Spinal cord (tissue), 10 donors: ENCODE measurements at places on chromosomes 3 and 15. TPM values are rescaled to one million over a fixed set of nuclear protein-coding genes. Genes with fewer than 3 reads are reported as not detected.

GPR27 gene
- 4.2 TPM for total RNA-seq

TNK2 gene
- total RNA-seq, result 28.3 TPM

LTK gene
- 0.17 TPM for total RNA-seq

SLC28A1 gene
- total RNA-seq, result 0.20 TPM

SENP8 gene
- 6.4 TPM for total RNA-seq

GPR176 gene
- 13.7 TPM for total RNA-seq

POPDC2 gene
- total RNA-seq, result 0.89 TPM

RARB gene
- total RNA-seq, result 42.4 TPM

DNA sequence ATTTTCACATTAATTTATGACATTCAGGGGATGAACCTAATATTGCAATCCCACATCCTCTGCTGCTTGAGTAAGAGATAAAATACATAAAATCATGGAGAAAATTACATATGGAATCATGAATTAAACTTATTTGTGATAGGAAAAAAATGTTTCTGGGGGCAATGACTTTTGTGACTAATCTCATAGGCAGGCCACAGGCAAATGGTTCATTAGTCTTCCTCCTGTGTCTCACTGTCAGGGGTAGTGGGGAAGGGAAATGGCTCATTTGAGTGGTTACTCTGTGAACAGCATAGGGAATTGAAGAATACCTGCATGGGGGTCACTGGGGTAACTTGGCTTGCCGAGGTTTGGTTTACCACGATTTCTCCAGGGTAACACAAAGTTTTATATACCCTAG is 72.0 kb downstream of the TFG start:
- DNase-seq, result no peak

- no peak for DNase-seq
Measured at GRCh38 chr15:40286061-40286532, 3.2 kb upstream of the ANKRD63 start.

DNA sequence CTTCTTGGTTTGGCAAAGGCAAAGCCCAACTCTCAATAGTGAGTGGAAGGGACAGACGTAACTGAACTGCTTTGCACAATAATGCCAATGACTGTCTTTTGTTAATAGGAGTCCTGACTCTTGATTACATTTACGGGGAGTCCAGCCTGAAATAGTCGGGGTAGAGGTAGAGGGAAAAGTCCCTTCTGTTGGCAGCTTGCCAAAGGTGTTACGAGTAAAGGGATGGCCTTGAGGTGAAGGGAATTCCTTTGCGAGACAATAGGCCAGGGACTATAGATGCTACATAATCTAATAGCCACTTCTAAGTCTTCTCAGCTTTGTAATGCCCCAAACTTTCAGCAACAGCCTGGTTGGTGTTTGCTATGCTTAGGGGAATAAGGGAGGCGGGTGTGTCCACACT is 2.2 kb upstream of the SENP2 start:
- DNase-seq, result no peak

GRCh38 chr3:13896473-13897154 is 16.7 kb upstream of the WNT7A start:
- no peak for DNase-seq

DNA sequence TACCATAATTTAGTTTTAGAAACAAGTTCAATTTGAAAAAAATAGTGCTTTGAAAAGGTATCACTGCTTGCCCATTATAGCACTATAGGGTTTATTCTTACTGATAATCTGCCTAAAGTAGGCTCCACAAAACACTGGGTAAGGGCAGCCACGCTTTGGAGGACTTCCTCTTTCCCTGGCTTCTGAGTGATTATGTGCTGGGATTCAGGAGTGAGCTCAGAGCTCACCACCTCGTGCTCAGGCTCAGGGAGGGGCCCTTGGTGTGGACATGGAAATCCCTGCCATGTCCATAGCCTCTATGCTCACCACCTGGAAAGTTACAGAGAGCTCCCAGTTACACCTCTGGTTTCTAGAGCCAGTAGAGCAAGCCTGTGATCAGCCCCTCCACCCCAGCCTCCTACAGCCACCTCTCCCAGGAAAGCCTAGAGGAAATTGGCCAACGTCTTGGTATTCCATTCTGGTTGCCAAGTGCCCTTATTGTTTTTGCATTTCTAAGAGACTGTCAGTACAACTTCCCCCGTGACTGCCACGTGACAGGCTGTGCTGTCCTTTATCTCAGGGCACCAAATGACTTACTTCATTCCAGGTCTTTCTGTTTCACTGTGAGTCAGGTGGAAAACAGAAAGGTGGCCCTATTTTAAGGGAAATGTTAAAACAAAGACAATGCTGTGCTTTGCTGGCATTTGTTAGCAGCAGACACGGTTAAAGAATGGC is 316.0 kb downstream of the RORA start:
- DNase-seq, result no peak

- DNase-seq, result no peak
Measured at GRCh38 chr3:174208161-174208560, 651.0 kb upstream of the NAALADL2 start.

DNA sequence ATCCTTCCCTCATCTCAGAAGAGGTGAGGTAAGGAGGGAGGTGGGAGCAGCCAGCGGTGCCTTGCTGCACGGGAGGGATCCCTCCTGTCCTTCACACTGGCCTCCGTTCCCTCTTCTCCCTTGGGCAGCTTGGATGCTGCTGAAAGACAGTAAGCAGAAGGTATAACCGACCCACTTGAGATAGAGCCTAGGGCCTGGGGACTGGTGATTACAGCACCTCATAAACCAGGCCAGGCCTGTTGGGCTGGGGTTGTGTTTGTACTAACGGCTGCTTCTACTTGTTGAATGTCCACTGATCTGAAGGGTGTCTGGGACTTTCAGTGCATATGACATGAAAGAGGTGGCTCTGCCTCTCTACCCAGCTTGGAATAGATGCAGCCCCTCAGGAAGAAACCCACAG is 25.0 kb downstream of the SEMA6D start:
- no peak for DNase-seq

DNA sequence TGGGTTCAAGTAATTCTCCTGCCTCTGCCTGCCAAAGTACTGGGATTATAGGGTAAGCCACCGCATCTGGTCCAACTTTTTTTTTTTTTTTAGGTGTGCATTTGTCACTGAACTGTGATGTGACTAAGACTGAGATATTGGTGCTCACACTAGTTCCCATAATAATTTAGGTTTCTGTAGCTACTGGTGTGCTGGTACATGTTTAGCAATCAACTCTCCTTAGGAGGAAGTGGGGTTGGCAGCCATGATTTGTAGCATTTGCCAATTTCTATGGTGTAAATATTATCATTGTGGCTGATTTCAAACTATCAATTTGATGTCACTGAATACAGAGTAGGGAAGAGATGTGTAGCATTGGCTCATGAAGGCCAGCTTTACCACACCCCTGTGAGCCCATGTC is 372.7 kb downstream of the EDEM1 start:
- DNase-seq, result no peak

DNA sequence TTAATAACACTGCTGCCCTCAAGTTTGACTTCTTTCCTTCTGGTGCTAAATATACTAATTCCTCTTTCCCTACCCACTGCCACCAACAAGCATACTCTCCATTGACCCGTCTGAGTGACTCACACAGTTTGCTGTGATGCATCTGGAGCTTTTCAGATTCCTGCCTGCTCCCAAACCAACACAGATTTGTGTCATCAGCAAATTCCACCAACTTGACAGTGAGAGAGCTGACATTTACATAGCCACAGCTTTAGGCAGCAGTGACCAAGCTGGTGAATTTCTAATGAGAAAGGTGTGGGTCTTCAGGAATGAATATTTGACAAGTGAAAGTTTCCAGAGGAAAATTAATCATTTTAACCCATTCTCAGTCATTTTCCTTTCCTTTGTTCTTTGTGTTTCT is 96.5 kb upstream of the PRICKLE2 start:
- no peak for DNase-seq

GRCh38 chr3:8215821-8216220 is 285.8 kb upstream of the LMCD1 start:
- DNase-seq, result no peak

DNA sequence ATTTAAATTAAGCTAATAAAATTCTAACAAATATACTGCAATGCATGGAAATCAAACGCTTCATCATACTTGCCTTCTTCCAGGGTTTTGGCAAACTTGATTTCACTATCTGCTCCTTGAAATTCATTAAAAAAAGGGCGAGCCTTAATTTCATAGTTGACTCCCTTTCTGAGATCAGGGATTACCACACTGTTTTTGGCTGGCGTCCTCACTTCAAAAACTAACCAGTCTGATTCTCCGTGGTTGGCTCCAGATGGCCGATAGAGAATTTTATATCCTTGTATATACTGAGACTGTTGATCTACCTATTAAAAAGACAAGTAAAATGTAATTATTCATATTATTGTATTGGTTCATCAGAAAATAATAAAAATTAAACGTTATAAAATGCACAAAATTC is 1106.8 kb downstream of the ROBO1 start:
- no peak for DNase-seq

DNA sequence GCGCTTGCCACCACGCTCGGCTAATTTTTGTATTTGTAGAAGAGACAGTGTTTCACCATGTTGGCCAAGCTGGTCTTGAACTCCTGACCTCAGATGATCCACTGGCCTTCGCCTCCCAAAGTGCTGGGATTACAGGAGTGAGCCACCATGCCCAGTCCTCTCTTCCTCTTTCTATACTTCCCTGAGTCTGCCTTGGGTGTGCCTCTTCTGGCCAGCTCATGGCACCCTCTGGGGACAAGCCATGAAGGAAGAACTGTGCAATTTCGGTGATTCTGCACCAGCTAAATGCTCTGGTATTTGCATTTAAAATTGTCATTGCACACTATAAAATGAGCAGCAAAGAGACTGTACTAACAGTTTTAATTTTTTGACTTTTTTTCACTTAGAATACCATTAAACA is 66.6 kb downstream of the IL20RB start:
- no peak for DNase-seq

- DNase-seq, result no peak
Measured at GRCh38 chr3:53536282-53536681, 41.9 kb downstream of the CACNA1D start.

DNA sequence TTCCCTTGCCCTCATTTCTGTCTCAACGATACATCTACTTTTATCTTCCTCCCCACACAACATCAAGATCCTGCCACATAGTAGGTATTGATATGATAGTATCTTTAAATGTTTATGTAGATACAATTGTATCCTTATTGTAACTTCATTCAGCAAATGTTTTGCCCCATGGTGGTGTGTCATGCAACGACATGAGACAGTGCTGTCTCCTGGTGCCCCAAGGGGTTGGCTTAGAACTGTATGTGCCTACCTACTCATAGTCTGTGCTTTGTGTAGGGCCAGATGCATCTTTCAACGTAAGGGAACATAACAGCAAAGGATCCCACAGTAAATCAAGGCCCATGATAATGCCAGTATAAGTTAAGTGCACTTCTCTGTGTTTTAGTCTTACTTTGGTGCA is 2.8 kb upstream of the CD47 start:
- DNase-seq, result no peak
